Mononuclear cell (primary cell): ENCODE measurements at places on chromosomes 1 and 21. TPM values are rescaled to one million over a fixed set of nuclear protein-coding genes. Genes with fewer than 3 reads are reported as not detected.

The DNALI1 gene
- total RNA-seq: 0.21 TPM

The TRIM46 gene
- 0.52 TPM for total RNA-seq

The ANKRD35 gene
- total RNA-seq: not detected

The PTPN22 gene
- 70.5 TPM for total RNA-seq

The B4GALT2 gene
- 0.63 TPM for total RNA-seq
